ENCODE measurements at places on chromosomes 3 and 15.

- DNase-seq = no peak
Observed at GRCh38 chr15:88509964-88510363, 36.5 kb downstream of the DET1 start.

DNA sequence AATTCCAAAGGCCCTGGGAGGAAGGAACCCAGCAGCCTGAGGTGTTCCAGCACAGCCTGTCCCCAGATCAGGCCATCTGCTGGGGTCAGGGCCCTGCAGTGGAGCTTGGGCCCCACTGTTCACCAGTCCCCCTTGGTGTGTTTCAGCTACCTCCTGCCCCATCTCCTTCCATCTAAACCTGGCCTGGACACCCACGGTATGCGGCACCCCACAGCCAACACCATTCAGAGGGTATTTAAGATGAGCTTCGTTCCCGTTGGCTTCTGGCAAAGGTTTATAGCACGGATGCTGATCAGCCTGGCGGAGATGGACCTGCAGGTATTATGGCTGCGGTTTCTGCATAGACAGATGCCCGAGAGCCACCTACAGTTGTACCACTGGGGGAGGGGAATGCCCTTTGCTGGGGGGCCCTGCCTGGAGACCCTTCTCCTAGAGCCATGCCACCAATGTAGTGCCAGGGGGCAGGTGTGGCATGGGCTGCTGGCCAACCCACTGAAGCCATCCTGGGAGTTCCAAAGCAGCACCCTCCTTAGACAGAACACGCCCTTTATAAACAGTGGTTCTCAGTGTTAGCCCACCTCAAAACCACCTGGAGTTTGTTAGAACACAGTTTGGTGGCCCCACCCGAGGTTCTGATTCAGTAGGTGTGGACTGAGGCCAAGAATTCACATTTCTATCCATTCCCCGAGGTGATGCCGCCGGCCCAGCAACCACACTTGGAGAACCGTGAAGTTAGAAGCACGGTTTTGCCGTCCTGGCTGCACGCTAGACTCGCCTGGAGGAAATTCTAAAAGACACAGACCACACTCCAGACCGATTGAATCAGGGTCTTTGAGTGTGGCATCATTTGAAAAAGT, 126.9 kb downstream of the LRRK1 start:
- DNase-seq = no peak

GRCh38 chr3:159432682-159433340, 555.8 kb upstream of the IL12A start:
- no peak for DNase-seq

GRCh38 chr15:70561885-70562284, 201.5 kb downstream of the UACA start:
- no peak for DNase-seq

DNA sequence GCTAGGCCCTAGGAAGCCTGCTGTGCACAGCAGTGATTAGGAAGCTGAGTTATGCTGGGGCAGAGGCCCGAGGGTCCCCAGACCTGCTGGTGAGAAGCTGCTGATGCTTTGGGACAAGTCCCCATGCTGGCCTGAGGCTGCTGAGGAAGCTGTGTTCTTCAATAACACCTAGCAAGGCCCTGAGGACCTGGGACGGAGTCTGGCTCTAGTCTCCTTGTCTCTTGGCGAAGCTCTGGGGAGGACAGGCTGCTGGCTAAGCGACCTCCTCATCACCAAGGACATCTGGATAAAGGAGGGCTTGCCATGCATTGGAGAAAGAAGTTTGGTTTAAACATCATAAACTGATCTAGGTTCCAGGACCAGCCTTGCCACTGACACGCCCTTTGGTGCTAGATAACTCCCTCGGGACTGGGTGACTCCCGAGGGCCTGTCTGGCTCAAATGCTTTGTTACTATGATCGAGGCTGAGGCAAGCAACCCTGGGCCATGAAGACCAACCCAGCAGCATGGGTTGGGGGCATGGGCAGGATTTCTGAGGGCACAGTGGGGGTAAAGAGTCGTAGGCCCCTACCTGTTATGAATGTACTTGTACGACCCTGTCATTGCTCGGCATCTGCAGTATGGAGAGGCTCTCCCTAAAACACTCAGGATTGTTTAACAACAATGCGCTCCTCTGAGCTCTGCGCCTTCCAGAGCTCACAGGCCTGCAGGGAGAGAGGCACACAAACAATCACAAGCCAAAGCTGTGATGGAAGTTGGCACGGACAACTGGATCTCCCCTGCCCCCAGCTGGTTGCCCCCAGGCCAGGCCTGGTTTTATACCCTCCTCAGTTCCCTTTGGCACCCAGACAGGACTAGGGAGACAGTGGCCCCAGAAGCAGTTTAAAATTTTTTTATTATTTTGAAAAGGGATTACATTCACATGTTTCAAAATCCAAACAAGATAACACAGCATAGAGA, 64.4 kb downstream of the LINGO1 start:
- DNase-seq = no peak

DNA sequence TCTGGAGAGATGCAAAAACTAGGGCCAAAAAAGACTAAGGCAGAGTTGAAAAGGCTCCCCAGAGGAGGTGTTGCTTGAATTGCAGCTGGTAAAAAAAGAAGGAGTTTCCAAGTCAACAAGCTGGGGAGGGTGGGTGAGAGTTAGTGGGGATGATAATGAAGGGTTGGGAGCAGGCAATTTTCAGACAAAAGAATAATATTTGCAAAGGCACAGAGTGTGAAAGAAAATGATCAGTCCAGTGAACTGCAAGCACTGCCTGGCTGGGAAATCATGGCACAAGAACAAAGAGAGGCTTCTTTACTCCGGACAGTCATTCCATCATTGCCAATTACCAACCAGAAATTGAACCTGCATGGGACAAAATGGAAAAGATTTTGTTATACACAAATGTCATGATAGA, 42.2 kb downstream of the C3orf85 start:
- no peak for DNase-seq

DNA sequence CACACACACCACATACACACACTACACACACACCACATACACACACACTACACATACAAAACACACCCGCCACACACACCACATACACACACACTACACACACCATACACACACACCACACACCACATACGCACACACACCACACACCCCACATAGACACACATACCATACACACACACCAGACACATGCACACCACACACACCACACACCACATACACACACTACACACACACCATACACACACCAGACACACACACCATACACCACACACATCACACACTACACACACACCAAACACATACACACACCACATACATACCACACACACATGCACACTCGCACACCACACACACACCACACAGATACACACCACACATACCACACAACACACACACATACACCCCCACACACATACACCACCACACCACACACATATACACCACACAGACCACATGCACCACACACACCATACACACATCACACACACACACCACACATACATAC, 26.3 kb downstream of the CPN2 start:
- DNase-seq = no peak

All from fibroblast of skin of left biceps (primary cell).